ENCODE measurements at places on chromosomes 16 and 17. TPM values are rescaled to one million over a fixed set of nuclear protein-coding genes. Genes with fewer than 3 reads are reported as not detected.

GRCh38 chr16:57127836-57128235 is 35.5 kb downstream of the CPNE2 start:
- H3K27me3 ChIP-seq = no peaks in the 10 kb centered on the region
- H3K36me3 ChIP-seq = peaks cover 8% of the 10 kb centered on the region
- no peak overlapping the region for H3K4me3 ChIP-seq
- no peak overlapping the region for H3K27ac ChIP-seq
- H3K4me1 ChIP-seq = no peaks in the 10 kb centered on the region
- no peak for DNase-seq

The RCVRN gene
- not detected for total RNA-seq

GRCh38 chr16:89270666-89271345 is 53.3 kb downstream of the ZNF778 start:
- peaks cover 12% of the 10 kb centered on the region for H3K4me1 ChIP-seq
- H3K36me3 ChIP-seq = peaks cover 38% of the 10 kb centered on the region
- H3K27me3 ChIP-seq = no peaks in the 10 kb centered on the region
- DNase-seq = no peak
- H3K4me3 ChIP-seq = no peak overlapping the region

DNA sequence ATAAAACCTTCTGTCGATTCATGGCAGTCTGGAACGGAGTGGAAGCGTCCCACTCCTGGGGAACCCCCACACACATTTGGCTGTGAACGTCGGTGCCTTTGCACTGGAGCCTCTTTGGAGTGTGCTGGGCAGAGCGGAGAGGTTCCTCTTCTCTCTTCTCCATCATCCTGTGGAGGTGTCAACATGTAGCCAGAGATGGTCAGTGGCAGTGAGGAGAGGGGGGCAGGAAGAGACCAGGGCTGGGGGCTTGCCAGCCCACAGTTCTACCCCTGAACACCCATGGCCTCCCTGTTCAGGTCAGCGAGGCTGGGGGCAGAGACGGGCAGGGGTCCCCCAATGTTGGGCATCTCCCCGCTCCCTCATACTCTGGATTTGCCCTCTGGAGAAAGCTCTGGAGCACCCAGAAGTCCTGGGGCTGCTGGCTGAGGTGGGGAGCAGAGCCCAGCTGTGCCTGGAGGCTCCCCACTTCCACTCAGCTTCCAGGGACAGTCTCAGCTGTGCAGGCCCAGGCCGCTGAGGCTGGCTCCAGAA is 223.7 kb downstream of the SEC14L1 start:
- H3K4me1 ChIP-seq = peaks cover 54% of the 10 kb centered on the region
- peak overlapping the region; percentile 96 for H3K27ac ChIP-seq
- H3K27me3 ChIP-seq = no peaks in the 10 kb centered on the region
- no peaks in the 10 kb centered on the region for H3K36me3 ChIP-seq
- DNase-seq = no peak
- no peak overlapping the region for H3K4me3 ChIP-seq

The TRIM72 gene
- not detected for total RNA-seq

The EEF2KMT gene
- 9.9 TPM for total RNA-seq

GRCh38 chr16:7397901-7398300 is 65.3 kb downstream of the RBFOX1 start:
- no peaks in the 10 kb centered on the region for H3K4me1 ChIP-seq
- H3K27ac ChIP-seq = no peak overlapping the region
- H3K4me3 ChIP-seq = no peak overlapping the region
- H3K36me3 ChIP-seq = no peaks in the 10 kb centered on the region
- no peaks in the 10 kb centered on the region for H3K27me3 ChIP-seq
- no peak for DNase-seq

GRCh38 chr17:40112191-40112711 is 9.5 kb upstream of the MSL1 start:
- no peak for DNase-seq
- no peaks in the 10 kb centered on the region for H3K27me3 ChIP-seq
- peak overlapping the region; percentile 89 for H3K27ac ChIP-seq

DNA sequence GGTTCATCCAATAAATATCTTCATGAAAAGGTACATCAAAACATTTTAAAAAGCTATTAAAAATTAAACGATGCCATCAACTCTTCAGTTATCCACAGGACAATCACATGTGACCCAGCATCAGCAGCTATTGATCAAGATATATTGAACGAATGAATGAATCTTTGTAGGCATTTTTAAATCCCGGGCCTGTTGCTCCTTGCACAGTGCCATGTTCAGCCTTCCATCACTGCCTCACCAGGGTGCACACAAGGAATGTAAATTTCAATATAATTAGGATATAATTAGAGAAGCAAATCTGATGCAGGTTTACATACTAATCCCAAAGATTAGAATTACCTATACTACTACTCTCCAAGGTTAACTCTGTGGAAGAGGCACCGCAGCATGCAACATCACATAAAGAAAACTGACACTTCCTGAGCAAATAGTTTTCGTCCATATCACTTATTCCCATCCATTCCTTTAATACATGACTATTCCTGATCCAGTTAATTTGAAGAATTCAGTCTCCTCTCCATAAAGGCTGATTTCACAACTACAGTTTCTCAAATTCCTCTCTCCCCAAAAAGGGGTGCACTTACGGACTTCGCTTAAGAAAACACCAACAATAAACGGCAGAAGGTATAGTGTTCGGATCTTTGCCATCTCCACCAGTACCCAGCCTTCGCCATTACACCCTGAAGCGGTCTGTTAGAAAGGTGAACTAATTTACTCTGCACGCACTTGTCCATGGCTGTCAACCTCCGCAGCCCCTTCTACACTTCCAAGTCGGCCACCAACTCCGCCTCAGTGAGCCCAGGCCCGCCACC is 938 bp downstream of the NCOR1 start:
- H3K27ac ChIP-seq = peak overlapping the region; percentile 86
- no peak for DNase-seq
- peak overlapping the region; percentile 89 for H3K4me3 ChIP-seq
- H3K36me3 ChIP-seq = no peaks in the 10 kb centered on the region
- peaks cover 48% of the 10 kb centered on the region for H3K4me1 ChIP-seq

DNA sequence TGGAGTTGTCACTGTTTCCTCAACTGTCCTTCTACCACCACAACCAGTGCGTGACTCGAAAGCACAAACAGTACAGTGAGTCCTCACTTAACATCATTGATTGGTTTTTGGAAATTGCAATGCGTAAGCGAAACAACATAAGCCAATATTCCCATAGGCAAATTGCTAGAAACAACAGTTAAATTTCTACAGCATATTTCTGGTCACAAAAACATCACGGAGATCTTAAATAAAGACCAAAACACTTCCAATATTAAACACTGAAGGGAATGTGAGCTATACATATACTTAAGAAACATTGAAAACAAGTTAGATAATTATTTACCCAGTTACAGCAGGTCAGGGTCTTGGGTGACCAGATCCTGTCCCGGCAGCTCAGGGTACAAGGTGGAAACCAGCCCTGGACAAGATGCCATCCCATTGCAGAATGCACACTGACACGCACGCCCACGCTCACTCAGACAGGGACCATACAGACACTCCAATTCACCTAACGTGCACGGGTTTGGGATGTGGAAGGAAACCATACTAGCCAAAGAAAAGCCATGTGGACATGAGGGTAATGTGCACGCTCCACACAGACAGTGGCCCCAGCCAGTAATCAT is 4.7 kb downstream of the SLC13A5 start:
- H3K4me1 ChIP-seq = peaks cover 7% of the 10 kb centered on the region
- H3K4me3 ChIP-seq = no peak overlapping the region
- H3K27ac ChIP-seq = no peak overlapping the region
- DNase-seq = peak; percentile 15

GRCh38 chr16:11308493-11309283 is 27.6 kb upstream of the PRM1 start:
- H3K4me3 ChIP-seq = no peak overlapping the region
- H3K4me1 ChIP-seq = peaks cover 28% of the 10 kb centered on the region
- no peaks in the 10 kb centered on the region for H3K36me3 ChIP-seq
- no peaks in the 10 kb centered on the region for H3K27me3 ChIP-seq
- H3K27ac ChIP-seq = no peak overlapping the region
- no peak for DNase-seq

DNA sequence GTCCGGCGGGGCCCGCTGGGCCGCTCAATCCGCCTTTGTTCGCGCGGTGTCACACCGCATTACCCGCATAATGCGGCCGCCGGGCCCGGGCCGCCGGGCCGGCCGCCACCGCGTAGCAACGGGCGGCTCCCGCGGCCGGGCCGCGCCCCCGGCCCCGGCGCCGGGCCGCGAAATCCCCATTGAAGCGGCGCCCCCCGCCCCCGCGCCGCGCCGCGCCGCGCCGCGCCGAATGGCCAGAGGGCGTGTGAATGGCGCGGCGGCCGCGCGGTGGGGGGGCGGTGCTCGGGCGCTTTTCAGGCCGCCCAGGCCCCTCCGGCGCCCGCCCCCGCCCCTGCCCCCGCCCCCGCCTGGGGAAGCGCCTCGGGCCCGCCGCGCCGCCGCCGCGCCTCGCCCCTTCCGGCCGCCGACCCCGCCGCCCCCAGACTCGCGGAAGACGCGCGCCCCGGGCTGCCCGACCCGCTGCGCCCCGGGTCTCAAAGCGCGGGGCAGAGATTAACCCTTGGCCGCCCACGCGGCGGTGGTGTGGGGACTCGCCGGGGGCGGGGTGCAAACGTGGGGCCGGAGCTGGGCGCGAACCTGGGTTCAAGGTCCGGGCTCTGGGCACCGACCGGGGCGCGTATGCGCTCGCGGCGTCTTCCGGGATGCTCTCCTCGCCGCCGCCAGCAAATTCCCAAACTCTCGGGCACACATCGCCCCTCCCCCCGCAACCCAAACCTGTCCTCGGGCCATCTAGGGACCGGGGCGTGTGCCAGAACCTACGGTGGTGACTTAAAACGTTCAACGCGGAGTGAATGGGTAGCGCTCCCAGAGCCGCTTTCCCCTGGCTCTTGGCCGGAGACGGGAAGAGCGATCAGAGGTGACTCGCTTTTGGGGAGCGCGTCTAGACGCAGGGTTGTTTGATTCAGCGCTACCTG is 46.7 kb downstream of the WNT3 start:
- peaks cover 8% of the 10 kb centered on the region for H3K4me1 ChIP-seq
- H3K27me3 ChIP-seq = no peaks in the 10 kb centered on the region
- peak overlapping the region; percentile 68 for H3K4me3 ChIP-seq
- no peak overlapping the region for H3K27ac ChIP-seq
- DNase-seq = no peak

The GFAP gene
- not detected for total RNA-seq

DNA sequence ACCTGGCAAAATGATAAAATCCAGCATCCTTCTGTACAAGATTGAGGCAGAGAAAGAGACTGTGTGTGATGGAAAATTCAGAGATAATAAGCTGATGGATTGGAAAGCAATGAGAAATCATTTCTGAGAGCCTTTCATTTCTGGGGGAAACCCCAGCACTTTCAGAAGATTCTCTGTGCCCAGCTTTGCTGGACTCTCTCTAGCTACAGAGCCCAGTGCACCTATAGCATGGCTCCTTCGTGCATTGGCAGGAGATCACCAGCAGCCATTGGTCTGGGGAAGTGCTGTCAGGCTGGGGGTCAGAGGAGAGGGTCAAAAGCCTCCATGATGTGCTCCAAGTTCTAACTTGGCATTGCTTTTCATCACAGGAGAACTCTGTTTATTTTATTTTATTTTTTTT is 259.9 kb downstream of the SOX9 start:
- no peak overlapping the region for H3K4me3 ChIP-seq
- no peaks in the 10 kb centered on the region for H3K36me3 ChIP-seq

- H3K4me1 ChIP-seq = peaks cover 23% of the 10 kb centered on the region
- peaks cover 7% of the 10 kb centered on the region for H3K36me3 ChIP-seq
- no peak overlapping the region for H3K27ac ChIP-seq
- no peak overlapping the region for H3K4me3 ChIP-seq
These were observed 3.1 kb downstream of the EVI2A start for GRCh38 chr17:31318298-31318801.

GRCh38 chr16:82562183-82562683 is 64.5 kb upstream of the CDH13 start:
- H3K27ac ChIP-seq = no peak overlapping the region
- no peak for DNase-seq
- no peak overlapping the region for H3K4me3 ChIP-seq
- no peaks in the 10 kb centered on the region for H3K4me1 ChIP-seq

The TMEM238L gene
- total RNA-seq = not detected

The RSL1D1 gene
- 122 TPM for total RNA-seq

GRCh38 chr17:44216694-44217093 is 2.8 kb downstream of the UBTF start:
- peak overlapping the region; percentile 35 for H3K4me3 ChIP-seq
- peak overlapping the region; percentile 10 for H3K27ac ChIP-seq
- peaks cover 28% of the 10 kb centered on the region for H3K36me3 ChIP-seq

All from osteocyte (in vitro differentiated cells).